ENCODE measurements at places on chromosomes 16 and 17.

DNA sequence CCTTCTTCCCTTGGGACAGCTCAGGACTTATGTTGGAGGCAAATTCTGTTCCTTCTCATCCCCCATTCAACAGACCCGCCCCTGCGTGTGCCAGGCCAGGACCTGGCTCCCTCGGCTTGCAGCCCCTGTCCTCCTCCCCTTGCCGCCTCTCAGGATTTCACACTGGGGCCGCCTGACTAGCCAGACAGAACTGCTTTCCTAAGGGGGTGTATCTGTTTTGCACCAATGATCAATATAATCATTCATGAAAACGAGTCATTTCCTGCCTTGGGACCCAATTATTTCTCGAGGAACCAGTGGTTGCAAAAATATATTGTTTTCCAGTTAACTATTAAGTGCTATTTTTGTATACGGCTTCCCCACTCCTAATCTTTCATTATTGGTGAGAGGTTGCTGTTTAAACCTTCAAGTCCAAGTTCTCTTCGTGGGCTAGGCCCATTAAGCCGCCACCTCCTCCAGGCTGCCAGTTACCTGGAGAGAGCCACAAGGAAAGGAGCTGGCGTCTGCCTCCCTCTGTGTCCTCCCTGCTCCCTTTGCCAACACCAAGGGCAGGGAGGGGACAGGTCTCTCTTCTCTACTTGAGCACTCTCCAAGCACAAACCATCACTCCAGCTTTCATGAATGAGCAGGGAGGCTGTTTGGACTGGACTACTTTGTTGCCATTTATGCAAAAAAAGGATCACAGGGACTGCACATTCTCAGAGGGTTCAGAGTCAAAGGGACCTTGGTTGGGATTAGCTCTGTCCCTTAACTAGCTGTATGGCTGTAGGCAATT lies 8.9 kb downstream of the DCAKD start:
- no peaks in the 10 kb centered on the region for H3K27me3 ChIP-seq
- H3K4me1 ChIP-seq = peaks cover 25% of the 10 kb centered on the region
- no peaks in the 10 kb centered on the region for H3K36me3 ChIP-seq
- no peak for DNase-seq

DNA sequence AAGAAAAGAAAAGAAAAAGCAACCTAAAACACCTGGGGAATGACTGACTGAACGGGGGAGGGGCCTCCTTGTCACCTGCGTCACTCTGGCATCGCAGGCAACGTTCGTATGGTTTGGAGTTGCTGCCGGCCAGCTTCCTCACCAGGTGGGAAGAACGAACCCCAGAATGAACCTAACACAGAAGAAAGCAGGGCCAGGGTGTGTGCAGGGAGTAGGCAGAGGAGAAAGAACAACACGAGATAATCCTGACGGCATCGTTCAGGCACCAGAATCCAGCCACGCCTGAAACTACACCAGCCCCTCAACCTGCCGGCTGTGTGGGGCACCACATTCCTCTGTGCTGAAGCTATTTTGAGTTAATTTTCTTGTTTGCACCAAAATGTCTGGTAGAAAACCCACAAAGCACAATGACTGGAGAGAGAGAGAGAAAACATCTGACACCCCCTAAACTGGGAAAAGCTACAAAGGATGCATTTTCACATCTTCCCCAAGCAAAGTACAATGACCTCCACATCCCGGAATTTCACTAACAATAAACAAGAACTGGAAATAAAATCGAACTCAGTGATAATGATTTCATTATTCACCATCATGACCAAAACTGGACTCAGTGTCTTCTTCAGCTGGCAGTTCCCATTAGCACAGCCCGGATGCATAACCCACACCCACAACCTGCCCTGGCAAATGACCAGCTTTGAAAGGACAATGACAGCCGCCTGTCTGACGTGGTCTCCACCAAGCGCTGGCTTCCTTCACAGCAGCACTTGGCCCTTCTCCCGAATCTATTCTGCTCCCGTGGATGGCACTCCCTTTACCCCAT lies 23.6 kb downstream of the RAB40B start:
- no peak overlapping the region for H3K4me3 ChIP-seq
- no peaks in the 10 kb centered on the region for H3K27me3 ChIP-seq
- no peak overlapping the region for H3K27ac ChIP-seq
- no peaks in the 10 kb centered on the region for H3K36me3 ChIP-seq
- peaks cover 6% of the 10 kb centered on the region for H3K4me1 ChIP-seq

DNA sequence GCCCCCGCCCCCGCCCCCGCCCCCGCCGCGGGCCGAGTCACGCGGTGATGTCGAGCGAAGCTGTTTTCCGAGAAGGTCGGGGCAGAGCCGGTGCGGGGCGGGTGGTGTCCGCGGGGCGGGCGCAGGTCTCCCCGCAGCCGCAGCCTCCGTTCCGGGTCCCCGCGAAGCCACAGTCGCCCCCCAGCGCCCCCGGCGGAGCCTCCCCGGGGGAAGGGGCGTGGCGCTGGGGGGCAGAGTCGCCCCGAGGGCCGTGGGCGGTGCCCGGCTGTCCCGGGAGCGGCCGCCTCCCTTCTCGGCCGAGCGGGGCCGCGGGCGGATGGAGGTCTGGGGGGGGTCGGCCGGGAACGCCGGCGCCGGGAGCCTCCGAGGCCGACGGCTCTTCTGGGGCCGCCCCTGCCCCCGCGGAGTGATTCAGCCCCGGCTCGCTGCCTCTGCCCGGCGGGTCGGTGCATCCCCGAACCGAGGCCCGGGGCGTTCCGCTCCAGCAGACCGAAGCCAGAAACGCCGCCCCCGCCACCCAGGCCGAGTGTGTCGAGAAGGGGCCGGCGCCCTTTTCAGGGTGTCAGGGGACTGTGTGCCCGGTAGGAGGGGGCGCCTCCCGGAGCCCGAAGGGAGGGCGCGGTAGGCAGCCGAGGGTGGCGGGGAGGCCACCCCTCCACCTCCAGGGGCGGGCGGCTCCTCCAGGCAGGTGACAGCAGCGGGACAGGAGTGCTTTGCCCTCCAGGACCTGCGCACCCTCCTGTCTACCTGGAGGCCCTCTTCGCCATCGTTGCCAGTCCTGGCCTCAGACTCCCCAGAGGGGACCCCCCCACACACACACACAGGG lies 1.7 kb downstream of the METRNL start:
- DNase-seq = peak; percentile 49
- no peaks in the 10 kb centered on the region for H3K36me3 ChIP-seq
- peaks cover 36% of the 10 kb centered on the region for H3K27me3 ChIP-seq
- peak overlapping the region; percentile 90 for H3K4me3 ChIP-seq
- peaks cover 5% of the 10 kb centered on the region for H3K4me1 ChIP-seq

- H3K27me3 ChIP-seq = peaks cover 13% of the 10 kb centered on the region
- H3K4me3 ChIP-seq = no peak overlapping the region
- H3K36me3 ChIP-seq = no peaks in the 10 kb centered on the region
Measured at GRCh38 chr17:35769895-35770486, 9.3 kb downstream of the C17orf50 start.

GRCh38 chr17:34637548-34638525 lies 58.5 kb downstream of the TMEM132E start:
- H3K4me1 ChIP-seq = no peaks in the 10 kb centered on the region
- peak; percentile 81 for DNase-seq
- H3K27me3 ChIP-seq = no peaks in the 10 kb centered on the region
- H3K4me3 ChIP-seq = no peak overlapping the region
- H3K36me3 ChIP-seq = no peaks in the 10 kb centered on the region

GRCh38 chr16:81645925-81646324 lies 133.2 kb upstream of the PLCG2 start:
- H3K27ac ChIP-seq = peak overlapping the region; percentile 95
- no peak for DNase-seq
- no peak overlapping the region for H3K4me3 ChIP-seq
- no peaks in the 10 kb centered on the region for H3K27me3 ChIP-seq

GRCh38 chr17:49574323-49574781 lies 1.3 kb upstream of the NXPH3 start:
- no peaks in the 10 kb centered on the region for H3K36me3 ChIP-seq
- H3K4me3 ChIP-seq = no peak overlapping the region
- no peak for DNase-seq

GRCh38 chr17:79111097-79111496 lies 36.5 kb downstream of the ENGASE start:
- no peak for DNase-seq
- H3K27me3 ChIP-seq = no peaks in the 10 kb centered on the region
- H3K4me3 ChIP-seq = no peak overlapping the region
- H3K36me3 ChIP-seq = no peaks in the 10 kb centered on the region
- peaks cover 13% of the 10 kb centered on the region for H3K4me1 ChIP-seq

DNA sequence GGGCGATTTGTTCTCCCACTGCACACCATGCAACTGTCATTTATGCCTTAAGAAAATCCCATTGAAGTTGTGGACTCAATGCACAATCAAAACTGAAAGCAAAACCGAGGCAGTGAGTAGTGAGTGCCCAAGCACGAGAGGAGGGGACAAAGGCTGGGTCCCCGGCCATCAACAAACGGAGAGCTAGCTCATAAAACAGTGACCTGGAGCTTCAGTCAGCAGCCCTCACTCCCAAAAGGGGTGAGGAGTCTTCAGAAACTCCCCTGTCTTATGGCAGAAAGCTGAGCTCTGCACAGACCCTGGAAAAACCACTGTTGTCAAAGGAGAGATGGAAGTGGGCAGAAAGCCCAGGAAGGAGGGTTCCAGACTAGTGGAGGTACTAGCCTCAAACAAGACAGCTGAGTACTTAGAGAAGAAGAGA lies 96.9 kb downstream of the ADCY9 start:
- DNase-seq = no peak
- no peaks in the 10 kb centered on the region for H3K27me3 ChIP-seq
- H3K4me3 ChIP-seq = no peak overlapping the region
- H3K4me1 ChIP-seq = no peaks in the 10 kb centered on the region
- H3K27ac ChIP-seq = no peak overlapping the region

- H3K4me3 ChIP-seq = no peak overlapping the region
- H3K27ac ChIP-seq = no peak overlapping the region
- H3K27me3 ChIP-seq = no peaks in the 10 kb centered on the region
- H3K4me1 ChIP-seq = no peaks in the 10 kb centered on the region
- DNase-seq = peak; percentile 36
Measured at GRCh38 chr16:57906382-57907316, 64.3 kb downstream of the CNGB1 start.

GRCh38 chr16:27246439-27246838 lies 22.1 kb downstream of the NSMCE1 start:
- H3K36me3 ChIP-seq = no peaks in the 10 kb centered on the region
- peaks cover 28% of the 10 kb centered on the region for H3K4me1 ChIP-seq
- no peak overlapping the region for H3K27ac ChIP-seq
- H3K4me3 ChIP-seq = no peak overlapping the region
- no peak for DNase-seq
- no peaks in the 10 kb centered on the region for H3K27me3 ChIP-seq

GRCh38 chr16:383326-384051 lies 1.7 kb upstream of the PGAP6 start:
- H3K36me3 ChIP-seq = no peaks in the 10 kb centered on the region
- DNase-seq = peak; percentile 42
- H3K4me1 ChIP-seq = peaks cover 30% of the 10 kb centered on the region
- H3K4me3 ChIP-seq = peak overlapping the region; percentile 100

DNA sequence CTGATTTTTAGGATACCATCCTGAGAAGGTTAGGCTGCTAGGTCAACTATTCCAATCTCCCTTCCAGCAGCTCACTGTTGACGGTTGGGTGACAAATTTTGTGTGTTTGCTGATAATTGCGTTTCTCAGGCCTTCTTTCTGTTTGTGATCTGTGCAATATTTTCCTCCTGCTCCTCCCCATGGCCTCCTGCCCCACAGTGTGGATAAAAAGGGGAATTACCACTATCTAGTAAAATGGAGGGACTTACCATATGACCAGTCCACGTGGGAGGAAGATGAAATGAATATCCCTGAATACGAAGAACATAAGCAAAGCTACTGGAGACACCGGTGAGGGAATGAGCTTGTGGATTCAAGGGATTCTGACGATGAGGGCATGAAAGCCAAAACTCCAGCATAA lies 9.2 kb downstream of the CHD3 start:
- no peak overlapping the region for H3K4me3 ChIP-seq
- no peaks in the 10 kb centered on the region for H3K27me3 ChIP-seq
- H3K27ac ChIP-seq = no peak overlapping the region
- DNase-seq = peak; percentile 77
- H3K36me3 ChIP-seq = peaks cover 17% of the 10 kb centered on the region
- no peaks in the 10 kb centered on the region for H3K4me1 ChIP-seq

DNA sequence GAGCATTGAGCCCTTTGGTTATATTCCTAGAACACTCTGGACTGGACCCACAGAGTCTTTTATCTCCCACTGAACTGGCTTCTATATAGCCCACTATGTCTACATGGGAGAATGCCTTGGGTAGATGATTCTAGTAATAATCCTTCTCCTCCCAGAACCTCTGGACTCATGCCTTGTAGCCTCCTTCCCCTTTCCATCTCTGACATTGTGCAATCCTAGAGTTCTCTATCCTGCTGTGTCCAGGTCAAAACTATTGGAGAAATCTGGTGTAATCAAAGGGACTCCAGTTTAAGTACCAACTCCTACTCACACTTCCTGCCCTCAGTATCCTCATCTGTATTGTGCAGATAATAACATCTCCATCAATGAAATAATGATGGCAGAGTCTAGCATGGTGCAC lies 9.1 kb downstream of the RCVRN start:
- DNase-seq = peak; percentile 29
- no peak overlapping the region for H3K27ac ChIP-seq
- H3K4me1 ChIP-seq = no peaks in the 10 kb centered on the region
- H3K27me3 ChIP-seq = no peaks in the 10 kb centered on the region
- no peak overlapping the region for H3K4me3 ChIP-seq
- H3K36me3 ChIP-seq = no peaks in the 10 kb centered on the region

- no peaks in the 10 kb centered on the region for H3K36me3 ChIP-seq
- no peak for DNase-seq
- no peak overlapping the region for H3K4me3 ChIP-seq
Measured at GRCh38 chr17:35730400-35731005, 936 bp upstream of the RASL10B start.

DNA sequence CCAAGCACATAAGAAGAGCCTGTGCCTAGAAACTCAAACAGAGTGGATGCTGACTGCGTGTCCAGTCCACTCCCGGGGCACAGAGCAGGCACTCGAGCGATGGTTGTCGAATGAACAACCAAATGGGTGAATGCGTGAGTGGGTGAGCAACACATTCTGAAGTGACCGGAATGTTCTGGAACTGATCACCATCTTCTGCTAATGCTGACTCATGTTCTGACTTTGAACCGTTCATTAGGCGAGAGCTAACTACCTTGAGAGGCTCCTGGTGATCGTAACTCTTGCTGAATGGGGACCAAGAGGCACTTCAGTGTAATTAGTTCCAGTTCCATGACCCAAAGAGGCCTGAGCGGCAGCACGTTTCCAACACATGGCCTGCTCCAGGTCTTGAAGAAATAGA lies 37.9 kb downstream of the IRF8 start:
- peak; percentile 41 for DNase-seq
- H3K27ac ChIP-seq = no peak overlapping the region
- no peaks in the 10 kb centered on the region for H3K27me3 ChIP-seq
- H3K36me3 ChIP-seq = no peaks in the 10 kb centered on the region
- H3K4me3 ChIP-seq = no peak overlapping the region
- peaks cover 3% of the 10 kb centered on the region for H3K4me1 ChIP-seq

DNA sequence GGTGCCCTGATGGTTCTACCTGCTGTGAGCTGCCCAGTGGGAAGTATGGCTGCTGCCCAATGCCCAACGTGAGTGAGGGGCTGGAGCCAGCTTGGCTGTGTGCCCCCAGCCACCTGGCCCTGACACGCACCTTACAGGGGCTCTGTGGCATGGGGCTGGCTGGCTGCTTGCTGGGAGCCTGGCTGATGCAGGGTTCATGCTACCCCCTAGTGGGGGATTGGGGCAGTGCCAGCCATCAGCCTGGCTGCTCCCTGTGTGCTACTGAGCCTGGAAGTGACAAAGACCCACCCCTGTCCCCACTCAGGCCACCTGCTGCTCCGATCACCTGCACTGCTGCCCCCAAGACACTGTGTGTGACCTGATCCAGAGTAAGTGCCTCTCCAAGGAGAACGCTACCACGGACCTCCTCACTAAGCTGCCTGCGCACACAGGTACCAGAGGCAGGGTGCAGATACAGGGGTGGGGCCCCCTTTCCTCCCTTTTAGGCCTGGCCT lies 5.7 kb downstream of the GRN start:
- no peaks in the 10 kb centered on the region for H3K27me3 ChIP-seq
- peak; percentile 77 for DNase-seq
- no peaks in the 10 kb centered on the region for H3K4me1 ChIP-seq
- no peaks in the 10 kb centered on the region for H3K36me3 ChIP-seq
- H3K27ac ChIP-seq = no peak overlapping the region
